Mucosa of descending colon (tissue), 3 donors: ENCODE measurements at places on chromosomes 11 and 22. TPM values are rescaled to one million over a fixed set of nuclear protein-coding genes. Genes with fewer than 3 reads are reported as not detected.

The ROBO3 gene
- total RNA-seq: 8.5 TPM

The ZP1 gene
- 0.41 TPM for total RNA-seq

The CREB3L1 gene
- 52.7 TPM for total RNA-seq

The GRAP2 gene
- 5.5 TPM for total RNA-seq

The SAA2 gene
- total RNA-seq: 1.7 TPM

The CABP7 gene
- not detected for total RNA-seq

The FERMT3 gene
- total RNA-seq: 26.4 TPM

The DCDC1 gene
- total RNA-seq: 0.22 TPM

The ATXN10 gene
- 59.9 TPM for total RNA-seq

The UPB1 gene
- total RNA-seq: 0.19 TPM

The GCAT gene
- 15.6 TPM for total RNA-seq

The CCDC117 gene
- 14.4 TPM for total RNA-seq

The MYEOV gene
- total RNA-seq: 2.8 TPM

The RTN4R gene
- 1.6 TPM for total RNA-seq

The TMEM191C gene
- 2.9 TPM for total RNA-seq

The NAALADL1 gene
- 57.7 TPM for total RNA-seq

The KCTD14 gene
- total RNA-seq: 13.2 TPM

The MS4A7 gene
- 28.1 TPM for total RNA-seq

The SOX6 gene
- total RNA-seq: 6.5 TPM

The P2RY2 gene
- total RNA-seq: 7.6 TPM

The B4GALNT4 gene
- 2.1 TPM for total RNA-seq

The SLC22A8 gene
- total RNA-seq: not detected
